ENCODE measurements at places on chromosomes 2 and 18. TPM values are rescaled to one million over a fixed set of nuclear protein-coding genes. Genes with fewer than 3 reads are reported as not detected.

The ABHD1 gene
- total RNA-seq: not detected

The LRP1B gene
- total RNA-seq: under 0.01 TPM

The CREB1 gene
- total RNA-seq: 49.9 TPM

The FMNL2 gene
- total RNA-seq: 14.8 TPM

The C2orf80 gene
- total RNA-seq: not detected

The SLC38A11 gene
- not detected for total RNA-seq

The C1QL2 gene
- total RNA-seq: not detected
